ENCODE measurements at places on chromosomes 12 and 14.
A peak's percentile ranks its signal among the peaks of the same experiment; 100 is the strongest.

GRCh38 chr12:111251787-111252186 lies 117.1 kb downstream of the PHETA1 start:
- DNase-seq, result no peak

- DNase-seq, result no peak
Observed at GRCh38 chr12:46518169-46518568, 145.6 kb upstream of the SLC38A2 start.

DNA sequence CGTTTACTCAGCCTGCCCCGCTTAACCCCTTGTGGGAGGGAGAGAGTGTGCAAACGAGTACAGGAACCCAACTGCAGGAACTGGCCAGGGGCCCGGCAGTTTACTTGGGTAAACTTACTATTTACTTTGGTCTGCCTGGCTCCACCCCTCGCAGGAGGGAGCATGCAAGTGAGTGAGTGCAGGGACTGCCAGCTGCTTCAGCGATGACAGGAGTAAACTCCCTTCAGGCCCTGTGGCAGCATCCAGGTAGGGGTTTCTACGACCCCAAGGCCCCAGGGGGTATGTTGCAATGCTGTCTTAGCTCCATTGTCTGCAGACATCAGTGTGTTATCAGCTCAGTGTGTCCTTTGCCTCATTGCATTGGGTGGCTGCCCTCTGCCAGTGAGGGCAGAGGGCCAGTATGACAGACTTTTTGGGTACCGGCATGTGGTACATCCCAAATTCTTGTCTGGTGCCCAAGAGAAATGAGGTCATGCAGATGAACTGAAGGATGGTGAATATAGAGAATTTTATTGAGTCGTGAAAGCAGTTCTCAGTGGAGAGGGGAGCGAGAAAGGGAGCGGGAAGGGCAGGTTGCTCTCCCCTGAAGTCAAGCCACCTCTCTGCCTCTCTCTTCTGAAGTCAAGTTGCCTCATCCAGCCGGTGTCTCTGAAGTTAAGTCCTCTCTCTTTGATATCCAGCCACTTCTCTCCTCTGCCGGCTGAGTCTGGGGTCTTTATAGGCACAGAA lies 181.8 kb downstream of the FUT8 start:
- DNase-seq, result no peak

GRCh38 chr14:97116546-97116945 lies 319.4 kb downstream of the VRK1 start:
- no peak for DNase-seq

DNA sequence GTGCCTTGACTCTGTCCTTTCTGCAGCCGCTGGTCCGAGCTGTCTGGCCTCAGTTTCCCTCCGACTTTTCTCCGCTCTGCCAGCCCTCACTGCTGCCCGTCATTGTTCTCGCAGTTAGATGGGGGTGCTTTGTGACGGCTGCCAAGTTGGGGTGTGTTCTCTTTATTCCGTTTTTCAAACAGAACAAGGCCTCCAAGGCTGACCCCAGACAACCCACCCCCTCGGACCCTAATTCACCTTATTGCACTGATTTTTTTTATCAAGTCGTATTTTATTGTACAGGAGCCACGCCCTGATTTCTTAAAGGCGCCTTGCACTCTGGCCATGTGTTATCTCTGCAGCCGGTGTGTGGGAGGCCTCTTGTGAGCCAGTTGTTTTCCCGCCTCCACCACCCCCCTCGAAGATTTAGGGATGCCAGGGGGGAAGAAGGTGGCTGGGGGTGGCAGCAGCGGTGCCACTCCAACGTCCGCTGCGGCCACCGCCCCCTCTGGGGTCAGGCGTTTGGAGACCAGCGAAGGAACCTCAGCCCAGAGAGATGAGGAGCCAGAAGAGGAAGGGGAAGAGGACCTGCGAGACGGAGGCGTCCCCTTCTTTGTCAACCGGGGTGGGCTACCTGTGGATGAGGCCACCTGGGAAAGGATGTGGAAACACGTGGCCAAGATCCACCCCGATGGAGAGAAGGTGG lies 1.3 kb downstream of the VASH1 start:
- DNase-seq, result peak; percentile 19

DNA sequence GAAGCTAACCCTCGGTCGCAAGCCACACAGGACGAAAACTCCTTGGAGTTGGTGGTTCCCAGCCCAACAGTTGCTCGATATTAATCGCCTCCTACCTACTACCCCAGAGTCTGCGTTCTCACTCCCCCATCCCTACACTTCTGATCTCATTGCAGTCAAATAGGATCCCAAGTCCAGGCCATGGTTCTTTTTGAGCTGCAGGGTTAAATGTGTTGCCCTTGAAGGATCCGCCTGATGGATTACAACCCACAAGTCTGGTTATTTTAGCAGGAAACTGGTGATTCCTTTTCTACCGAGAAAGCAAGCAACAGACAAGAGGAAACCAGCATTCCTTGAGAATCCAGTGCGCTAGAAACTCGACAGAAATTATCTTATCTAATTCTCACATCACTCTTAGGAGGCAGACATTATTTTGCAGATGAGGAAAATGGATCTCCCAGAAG lies 785 bp upstream of the NIN start:
- no peak for DNase-seq

GRCh38 chr12:132319359-132319950 lies 9.9 kb downstream of the GALNT9 start:
- no peak for DNase-seq

- no peak for DNase-seq
Observed at GRCh38 chr14:61048640-61049039, 67.6 kb downstream of the SLC38A6 start.

DNA sequence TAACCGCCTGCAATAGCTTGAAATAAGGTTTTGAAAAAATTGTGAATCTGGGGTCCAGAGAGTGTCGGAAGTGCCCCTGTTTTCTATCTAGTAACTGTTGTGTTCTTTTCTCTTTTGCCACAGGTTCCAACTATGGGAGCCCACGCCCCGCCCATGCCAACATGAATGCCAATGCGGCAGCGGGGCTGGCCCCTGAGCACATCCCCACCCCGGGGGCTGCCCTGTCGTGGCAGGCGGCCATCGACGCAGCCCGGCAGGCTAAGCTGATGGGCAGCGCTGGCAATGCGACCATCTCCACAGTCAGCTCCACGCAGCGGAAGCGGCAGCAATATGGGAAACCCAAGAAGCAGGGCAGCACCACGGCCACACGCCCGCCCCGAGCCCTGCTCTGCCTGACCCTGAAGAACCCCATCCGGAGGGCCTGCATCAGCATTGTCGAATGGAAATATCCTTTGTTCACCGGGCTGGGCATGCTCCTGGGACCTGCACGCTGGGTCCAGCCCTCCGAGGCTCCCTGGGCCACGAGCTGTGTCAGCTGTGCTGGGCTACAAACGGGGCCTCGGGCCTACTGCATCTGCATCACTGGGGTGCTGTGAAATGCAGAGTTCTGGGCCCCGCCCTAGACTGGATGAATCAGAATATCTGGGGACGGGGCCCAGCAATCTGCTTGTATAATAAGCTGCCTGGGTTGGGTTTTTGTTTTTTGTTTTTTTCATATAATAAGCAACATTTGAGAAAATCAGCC lies 62.5 kb downstream of the CACNA1C start:
- no peak for DNase-seq

GRCh38 chr14:50036211-50036610 lies 80.2 kb downstream of the VCPKMT start:
- no peak for DNase-seq

DNA sequence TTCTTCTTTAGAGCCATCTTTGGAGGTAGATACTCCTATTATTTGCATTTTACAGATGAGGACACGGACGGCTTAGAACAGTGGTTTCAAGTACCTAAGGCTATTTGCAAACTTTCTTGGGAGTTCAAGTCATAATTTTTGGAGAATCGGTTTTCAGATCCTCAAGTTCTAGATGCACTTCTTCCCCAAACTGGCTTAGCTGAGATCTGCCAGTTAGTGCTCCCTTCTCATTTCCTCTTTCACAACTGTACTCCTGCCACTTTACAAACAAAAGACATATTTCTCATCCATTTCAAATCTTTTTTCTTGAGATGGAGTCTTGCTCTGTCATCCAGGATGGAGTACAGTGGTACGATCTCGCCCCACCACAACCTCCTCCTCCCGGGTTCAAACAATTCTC lies 77.3 kb downstream of the HELB start:
- DNase-seq, result no peak

DNA sequence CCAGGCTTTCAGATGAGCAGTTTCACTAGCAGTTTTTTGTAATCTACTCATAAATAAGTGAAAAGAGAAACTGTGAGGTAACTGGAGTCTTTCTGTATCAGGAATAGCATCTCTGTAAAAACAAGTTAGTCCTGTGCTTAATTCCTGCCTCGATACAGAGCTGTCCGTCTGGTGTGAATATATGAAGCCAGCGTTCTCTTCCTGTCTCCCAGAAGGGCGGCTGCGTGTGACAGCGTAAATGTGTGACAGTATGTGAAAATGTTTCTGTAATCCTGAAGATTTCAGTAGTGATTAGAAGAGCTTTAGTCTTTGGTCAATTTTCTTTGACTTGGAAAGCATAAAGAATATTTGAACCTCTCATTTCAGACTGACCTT lies 150.3 kb downstream of the FBXL14 start:
- DNase-seq, result no peak

DNA sequence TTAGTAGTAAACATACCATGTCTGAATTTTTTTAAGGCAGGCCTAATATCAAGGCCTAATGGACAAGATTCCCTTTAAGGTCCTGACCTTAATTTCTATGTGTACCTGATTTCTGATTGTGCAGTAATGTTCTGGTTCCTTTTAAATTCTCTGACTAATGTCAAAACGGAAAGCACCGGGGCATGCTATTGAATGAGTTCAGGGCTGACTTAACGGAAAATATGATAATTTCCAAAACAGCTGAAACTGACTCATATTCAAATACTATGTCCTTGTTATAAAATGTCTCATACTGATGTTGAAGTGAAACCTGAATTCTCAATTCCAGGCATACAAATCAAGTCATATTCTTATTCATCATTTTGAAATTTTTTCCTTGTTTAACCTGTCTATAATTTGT lies 6.7 kb downstream of the TAS2R43 start:
- DNase-seq, result no peak

DNA sequence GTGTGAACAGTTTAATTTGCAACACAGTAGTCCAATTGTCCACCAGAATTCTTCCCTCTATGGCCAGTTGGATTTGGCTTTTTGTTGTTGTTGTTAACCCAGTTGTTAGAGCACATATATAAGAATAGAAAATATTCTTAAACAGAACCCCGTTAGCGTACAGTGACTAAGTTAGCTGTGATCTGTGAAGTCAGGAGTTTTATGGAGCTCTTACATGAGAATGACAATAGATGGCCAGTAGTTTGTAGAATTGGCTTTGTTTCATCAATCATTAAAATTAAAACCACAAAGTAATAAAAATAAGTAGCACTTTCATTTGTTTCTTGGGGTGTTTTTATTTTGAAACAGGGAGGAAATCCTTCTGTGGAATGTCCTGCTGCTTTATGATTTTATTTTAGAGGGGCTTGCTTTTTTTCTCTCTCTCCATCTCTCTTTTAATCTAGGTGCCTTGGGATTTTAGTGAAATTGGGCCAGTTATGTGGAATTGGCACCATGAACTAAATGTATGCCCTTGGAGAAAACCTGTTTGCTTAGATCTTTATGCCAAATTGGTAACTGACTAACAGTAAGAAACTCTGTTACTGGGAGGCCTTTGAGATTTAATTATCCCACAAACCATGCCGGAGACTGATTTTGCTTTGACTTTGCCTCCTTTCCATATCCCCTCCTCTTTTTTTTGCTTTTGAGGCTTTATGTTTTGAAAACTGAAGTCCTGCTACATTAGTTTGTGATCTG lies 22.9 kb downstream of the FBXW8 start:
- no peak for DNase-seq

- no peak for DNase-seq
Observed at GRCh38 chr12:20549108-20549719, 145.9 kb upstream of the SLCO1C1 start.

GRCh38 chr14:37985826-37986470 lies 221.8 kb upstream of the SSTR1 start:
- DNase-seq, result peak; percentile 69

DNA sequence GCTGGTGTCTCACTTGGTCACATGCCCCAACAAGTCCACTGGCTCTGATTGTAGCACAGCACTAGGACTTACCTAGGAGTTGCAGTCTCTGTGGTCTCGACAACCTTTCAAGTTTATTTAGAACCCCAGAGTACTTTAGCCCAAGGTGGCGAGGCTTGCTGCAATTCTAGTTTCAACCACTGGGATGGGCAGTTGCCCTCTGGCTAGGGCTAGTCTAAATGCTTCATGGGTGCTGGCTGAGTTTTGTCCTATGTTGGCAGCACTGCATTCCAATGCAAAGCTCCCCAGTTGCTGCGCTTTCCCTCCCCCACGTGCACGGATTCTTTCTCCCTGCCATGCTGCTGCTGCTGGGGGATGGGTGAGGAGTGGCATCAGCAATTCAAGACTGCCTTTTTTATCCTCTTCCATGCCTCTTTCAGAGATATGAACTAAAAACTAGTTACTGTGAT lies 207.9 kb downstream of the SYNE2 start:
- DNase-seq, result peak; percentile 24

GRCh38 chr12:2893007-2893406 lies 2.3 kb downstream of the TULP3 start:
- no peak for DNase-seq

DNA sequence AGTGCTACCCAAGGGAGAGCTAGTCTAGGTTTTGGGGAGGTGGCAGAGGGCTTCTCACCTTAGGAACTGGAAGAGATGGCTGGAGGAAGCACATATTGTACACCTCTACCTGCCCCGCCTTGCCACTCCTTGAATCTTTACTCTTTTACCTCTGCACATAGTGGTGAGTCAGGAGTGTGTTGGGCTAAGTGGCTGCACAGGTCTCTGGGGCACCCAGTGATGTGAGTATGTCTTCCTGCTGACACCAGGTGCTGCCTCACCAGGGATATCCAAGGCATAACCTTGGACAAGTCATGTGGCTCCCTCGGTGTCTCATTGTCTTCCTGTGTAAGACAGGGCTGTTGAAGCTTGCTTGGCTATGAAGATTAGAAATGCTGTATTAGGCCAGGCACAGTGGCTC lies 19.8 kb upstream of the CABP1 start:
- no peak for DNase-seq

GRCh38 chr12:130973109-130973508 lies 19.4 kb downstream of the ADGRD1 start:
- DNase-seq, result no peak

GRCh38 chr14:97634751-97635150 lies 837.6 kb downstream of the VRK1 start:
- DNase-seq, result peak; percentile 53

DNA sequence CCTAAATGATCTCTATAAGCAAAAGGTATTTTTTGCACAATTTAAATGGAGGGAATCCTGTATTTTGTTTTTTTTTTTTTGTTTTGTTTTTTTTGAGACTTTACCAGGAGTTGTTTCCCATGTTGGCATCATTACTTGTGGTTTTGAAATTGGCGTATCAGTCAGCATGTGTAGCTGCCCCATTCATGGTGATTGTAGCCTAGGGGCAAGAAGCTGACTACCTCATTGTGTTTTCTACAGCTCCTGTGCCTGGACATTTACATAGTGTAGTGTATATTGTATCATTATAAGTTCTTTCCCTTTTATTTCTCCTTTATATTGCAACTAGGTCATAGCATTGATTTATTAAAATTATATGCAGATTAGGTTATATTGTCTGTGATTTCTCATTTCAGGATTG lies 24.5 kb downstream of the SAMD4A start:
- no peak for DNase-seq

All from activated CD8-positive, alpha-beta T cell treated with anti-CD3 and anti-CD28 coated beads, Interleukin-2, amount 10 ng/mL, durations not matched to agents 7 days and 5 days (primary cell).